ENCODE measurements at places on chromosomes 4 and X. TPM values are rescaled to one million over a fixed set of nuclear protein-coding genes. Genes with fewer than 3 reads are reported as not detected.

FOXR2 gene
- polyA plus RNA-seq: not detected

RADX gene
- 7.6 TPM for polyA plus RNA-seq

RBMXL3 gene
- polyA plus RNA-seq: not detected

P2RY8 gene
- 12.9 TPM for polyA plus RNA-seq

LRP2BP gene
- 0.91 TPM for polyA plus RNA-seq

CXCL3 gene
- 3.3 TPM for polyA plus RNA-seq

CENPVL1 gene
- 0.41 TPM for polyA plus RNA-seq

NDNF gene
- polyA plus RNA-seq: 2.8 TPM

GCNA gene
- polyA plus RNA-seq: 4.5 TPM
